ENCODE measurements at places on chromosomes 6 and 20.

- no peak for DNase-seq
These were observed 9.5 kb downstream of the TMEM30A start for GRCh38 chr6:75275067-75275466.

- DNase-seq = no peak
These were observed 87.8 kb downstream of the SLC16A10 start for GRCh38 chr6:111175109-111175508.

- DNase-seq = no peak
These were observed 151.3 kb downstream of the DLL1 start for GRCh38 chr6:170139531-170139930.

GRCh38 chr20:63086421-63087235 lies 79.9 kb upstream of the BHLHE23 start:
- peak; percentile 33 for DNase-seq

GRCh38 chr20:62310757-62311121 lies 7.9 kb downstream of the ADRM1 start:
- no peak for DNase-seq

DNA sequence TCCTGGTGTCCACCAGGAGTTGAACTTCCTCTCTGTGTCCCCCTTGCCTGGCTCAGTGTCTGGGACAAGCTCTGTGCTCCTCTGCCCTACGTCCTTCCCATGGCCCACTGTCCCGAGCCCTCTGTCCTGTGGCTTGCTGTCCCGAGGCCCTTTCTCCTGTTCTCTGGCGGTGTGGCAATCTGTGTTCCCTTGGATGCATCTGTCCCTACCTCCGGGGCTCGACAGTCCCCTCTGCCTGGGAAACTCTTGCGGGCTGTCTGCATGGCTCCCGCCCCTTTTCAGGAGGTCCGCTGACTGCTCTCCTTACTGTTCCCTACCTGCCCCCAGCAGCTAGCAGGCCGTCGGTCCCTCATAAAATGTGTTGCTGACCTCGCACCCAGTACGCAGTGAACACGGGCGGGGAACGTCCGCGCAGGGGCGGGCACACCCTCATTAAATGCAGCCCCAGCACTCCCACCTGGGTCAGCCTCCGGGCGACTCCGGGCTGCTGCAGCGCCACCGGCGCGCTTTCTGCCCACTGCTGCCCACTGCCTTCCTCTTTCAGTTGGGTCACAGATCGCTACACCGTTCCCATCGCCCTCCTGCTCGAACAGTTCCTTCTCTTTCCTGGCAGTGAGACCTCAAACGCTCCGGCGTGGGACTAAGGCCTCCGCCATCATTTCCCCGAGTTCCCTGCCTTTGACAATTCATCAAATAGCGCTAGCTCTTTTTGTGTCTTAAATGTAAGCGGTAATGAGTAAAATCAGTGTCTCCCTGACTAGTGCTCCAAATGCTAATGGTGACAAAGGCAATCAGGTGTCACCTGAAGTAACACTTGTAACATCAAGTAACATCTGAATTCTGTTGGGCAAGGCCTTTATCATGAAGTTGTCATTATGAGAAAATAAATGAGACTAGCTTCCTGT lies 60.5 kb downstream of the RSPH3 start:
- DNase-seq = peak; percentile 71

DNA sequence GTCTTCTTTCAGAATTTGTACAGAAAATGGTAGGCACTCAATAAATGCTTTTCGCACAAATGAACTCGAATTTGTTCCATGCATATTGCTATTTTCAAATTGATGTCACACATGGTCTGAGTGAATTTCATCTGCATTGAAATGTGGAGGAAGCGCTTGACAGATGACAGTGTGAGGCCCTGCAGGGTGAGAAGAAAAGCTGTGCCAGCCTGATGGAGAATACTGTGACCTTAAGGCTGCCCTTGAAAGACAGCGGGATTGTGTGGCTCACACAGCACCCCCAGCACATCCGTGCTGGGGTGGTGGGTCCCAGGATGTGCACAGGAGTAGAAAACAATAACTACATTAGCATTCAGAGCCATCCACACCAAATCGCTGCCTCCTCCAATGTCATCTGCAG lies 14.8 kb upstream of the MCHR2 start:
- DNase-seq = no peak

- DNase-seq = peak; percentile 70
These were observed 143.8 kb downstream of the UNC5CL start for GRCh38 chr6:40894962-40895799.

DNA sequence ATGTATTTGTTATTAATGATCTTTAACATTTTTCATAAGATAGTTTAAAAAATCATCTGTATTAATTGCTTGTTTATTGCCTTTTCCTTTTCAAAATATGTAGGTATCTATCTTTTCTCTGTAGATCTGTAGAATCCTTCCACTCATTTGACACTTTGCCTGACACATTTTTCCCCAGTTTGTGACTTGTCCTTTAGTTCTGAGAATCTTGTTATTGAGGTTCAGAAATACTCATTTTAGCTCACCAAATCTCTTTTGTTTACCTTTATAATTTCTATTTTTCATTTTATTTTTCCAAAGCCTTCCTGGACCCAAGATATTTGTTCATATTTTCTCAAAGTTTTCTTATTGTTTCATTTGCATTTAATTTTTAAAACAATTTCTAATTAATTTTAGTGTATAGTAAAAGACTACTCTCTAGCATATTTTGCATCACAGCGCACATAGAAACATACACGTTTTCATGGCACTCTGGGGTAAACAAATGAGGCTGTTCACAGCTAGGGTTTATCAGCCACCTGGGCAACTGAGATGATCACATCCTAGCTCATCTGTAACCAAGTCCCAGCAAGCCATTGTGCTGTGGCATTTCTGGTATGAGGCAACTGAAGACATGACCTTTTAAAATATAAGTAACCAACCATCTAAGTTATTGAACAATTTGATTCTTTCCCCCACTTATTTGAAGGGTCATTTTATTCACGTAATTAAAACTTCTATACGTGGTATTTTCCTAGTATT lies 275.7 kb downstream of the ADGB start:
- DNase-seq = no peak

DNA sequence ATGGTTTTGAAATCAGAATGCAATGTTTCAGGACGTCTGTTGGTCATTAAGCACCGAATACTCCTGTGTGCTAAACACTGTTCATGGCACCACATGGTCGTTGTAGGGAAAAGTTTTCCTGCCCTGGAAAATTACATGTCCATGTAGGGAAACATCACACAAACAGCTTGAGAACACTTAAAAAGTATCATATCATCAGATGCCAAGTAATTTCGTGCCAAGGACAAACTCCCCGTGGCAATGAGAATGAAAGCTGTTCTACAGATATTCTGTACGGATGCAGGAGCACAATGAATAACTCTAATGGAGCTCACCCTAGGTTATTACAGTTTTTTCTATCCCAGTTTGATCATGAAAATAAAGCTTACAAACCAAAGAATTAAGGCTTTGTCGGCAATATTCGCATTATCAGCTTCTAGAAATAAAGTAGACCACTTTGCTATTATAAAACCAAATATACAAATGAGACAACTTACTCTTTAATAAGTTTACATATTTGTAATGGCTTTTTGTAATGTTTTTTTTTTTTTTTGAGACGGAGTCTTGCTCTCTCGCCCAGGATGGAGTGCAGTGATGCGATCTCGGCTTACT lies 4.6 kb upstream of the DST start:
- no peak for DNase-seq

GRCh38 chr6:2450546-2450945 lies 205.1 kb upstream of the GMDS start:
- DNase-seq = peak; percentile 91

- no peak for DNase-seq
These were observed 2.1 kb downstream of the TMEM14B start for GRCh38 chr6:10749734-10750133.
